ENCODE measurements at places on chromosomes 11 and 22.

DNA sequence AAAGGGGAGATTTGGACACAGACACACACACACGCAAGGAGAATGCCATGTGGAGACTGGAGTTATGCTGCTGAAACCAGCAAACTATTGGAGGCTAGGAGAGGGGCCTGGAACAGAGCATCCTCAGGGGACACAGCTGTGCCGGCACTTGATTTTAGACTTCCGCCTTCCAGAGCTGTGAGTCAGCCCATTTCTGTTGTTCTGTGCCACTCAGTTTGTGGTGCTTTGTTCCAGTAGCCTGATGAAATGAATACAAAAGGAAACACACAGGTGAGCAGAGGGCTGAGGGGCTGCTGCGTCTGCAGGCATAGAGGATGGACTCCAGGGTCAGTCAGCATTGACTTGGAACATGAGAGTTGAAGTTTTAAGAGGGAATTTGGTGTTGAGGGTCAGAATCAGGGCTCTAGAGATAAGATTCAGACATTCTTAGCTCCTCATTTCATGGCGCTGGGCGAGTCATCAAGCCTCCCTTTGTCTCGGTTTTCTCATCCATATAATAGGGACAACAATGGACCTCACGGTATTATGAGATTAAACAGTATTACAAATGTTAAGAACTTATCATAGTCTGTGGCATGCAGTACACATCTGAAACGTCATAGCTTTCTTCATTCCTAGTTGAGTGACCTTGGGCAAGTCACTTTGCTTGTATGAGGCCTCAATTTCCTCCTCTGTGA lies 191.0 kb downstream of the MIAT start:
- no peak for DNase-seq

DNA sequence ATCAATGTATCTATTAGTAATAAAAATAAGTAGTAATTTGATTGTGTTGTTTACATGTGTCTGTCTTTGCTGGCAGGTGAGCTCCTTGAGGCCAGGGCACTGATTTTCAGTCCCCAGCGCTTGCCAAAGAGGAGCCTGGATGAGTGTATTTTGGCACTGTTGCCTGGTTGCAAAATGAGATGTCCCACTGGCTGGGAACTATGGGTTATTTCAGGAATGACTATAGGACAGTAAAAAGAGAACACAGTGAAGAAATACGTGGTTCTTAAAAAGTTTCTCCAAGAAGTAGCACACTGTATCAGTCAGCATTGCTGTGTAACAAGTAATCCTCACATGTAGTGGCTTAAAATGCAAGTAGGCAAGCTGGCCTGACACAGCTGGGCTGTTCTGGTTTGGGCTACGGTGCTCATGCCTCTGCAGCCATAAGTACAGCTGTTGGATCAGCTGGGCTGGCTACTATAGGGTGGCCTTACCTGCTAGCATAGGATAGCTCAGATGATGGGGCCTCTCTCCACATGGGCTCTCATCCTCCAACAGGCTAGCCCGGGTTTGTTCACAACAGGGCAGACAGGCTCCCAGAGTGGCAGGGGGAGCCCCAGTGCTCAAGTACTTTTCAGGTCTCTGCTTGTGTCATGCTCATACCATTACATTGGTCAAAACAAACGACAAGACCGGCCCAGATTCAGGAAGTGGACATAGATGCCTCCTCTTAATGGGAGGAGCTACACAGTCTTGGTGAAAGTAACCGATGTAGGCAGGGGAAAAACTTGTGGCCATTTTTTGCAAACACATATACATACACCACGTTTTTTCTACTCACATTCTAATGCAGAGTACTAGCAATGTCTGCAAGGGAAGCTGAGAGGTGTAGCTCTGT lies 399.1 kb downstream of the LARGE1 start:
- no peak for DNase-seq

DNA sequence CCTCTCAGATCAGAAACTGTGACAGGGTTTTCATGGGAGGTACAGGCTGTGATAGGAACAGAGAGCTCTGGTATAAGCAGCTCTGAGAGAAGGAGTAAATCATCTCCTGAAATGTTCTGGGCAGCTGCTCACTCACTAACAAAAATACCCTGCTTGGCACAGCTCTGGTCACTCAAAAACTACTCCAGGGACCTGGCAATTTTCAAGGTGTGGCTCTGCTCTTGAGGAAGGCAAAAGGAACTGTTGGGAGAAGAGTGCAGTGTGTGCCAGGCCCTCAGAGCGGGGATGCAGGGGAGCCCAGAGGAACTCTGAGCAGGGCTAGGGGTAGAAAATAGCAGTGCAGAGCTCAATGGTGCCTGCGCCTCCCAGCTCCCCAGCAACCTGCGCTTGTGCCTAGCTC lies 180.5 kb upstream of the ZBED5 start:
- DNase-seq, result no peak

DNA sequence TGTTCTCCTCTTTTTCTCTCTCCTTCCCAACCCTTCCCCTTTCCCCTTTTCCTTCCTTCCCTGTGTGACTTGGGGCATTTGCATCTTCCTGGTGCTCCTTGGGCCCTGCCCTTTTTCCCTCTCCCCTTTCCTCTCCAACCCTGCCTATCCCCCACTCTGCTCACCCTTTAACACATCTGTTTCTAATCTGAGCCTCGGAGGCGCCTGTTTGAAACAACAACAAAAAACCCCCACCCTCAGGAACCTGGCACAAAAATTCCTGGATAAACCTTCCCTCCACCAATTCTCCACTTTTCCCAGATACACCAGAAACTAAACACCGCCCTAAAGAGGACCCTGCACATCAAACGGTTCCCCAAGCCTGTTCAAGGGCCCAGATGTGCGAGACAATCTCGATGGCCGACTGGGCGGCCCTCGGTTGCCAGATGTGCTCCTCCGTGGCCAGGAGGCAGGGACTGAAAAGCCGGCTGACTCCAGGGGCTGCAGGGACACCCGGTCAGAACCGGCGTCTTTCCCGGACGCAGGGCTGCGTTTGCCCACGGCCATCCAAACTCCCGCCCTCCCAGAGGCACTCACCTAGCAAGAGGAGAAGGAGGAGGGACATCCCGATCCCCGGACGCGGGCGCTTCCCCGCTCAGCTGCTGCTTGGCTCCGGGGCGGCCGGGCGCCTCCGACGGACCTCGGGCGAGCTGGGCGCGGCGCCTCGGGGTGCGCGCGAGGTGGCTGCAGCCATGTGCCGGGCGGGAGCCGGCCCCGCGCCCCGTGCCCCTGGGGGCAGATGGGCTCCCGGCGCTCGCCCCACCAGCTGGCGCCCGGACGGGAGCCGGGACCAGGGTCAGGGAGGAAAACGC lies 486 bp downstream of the CLMP start:
- DNase-seq, result peak; percentile 73

GRCh38 chr11:9037963-9038362 lies 34.2 kb upstream of the NRIP3 start:
- no peak for DNase-seq

DNA sequence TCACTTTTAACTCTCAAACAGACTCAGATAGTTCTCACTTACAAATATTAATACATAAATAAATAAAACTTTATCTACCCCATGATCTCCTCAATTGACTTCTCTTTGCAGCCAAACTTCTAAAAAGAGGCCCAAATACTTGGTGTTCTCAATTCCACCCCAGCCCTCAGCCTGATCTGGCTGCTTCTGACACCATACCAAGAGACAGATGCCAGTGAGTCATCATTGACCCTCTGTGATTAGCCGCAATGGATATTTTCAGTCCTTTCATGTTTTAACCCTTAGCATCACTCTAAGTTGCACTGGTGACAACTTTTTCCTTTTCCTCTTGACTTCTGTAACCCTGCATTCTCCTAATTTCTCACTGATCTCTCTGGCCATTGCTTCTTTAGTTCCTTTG lies 184.1 kb upstream of the ARHGAP20 start:
- no peak for DNase-seq

DNA sequence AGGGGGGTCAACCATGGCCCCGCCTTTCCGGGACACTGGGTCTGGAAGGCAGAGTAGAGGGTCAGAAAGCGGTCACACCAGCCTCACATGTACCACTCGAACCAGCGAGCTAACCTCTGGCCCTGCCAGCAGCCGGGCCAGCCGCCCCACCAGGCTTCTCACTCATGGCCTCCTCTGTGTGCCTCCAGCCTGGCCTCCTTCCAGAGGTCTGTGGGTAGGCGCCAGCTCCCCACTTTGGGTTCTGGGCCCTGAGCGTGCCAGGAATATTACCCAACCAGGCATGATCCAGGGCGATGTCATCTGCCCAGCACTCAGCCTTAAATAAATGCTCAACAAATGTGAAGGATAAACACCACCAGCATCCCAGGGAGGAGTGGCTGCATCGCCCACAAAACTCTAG lies 5.8 kb downstream of the SCUBE1 start:
- no peak for DNase-seq

- no peak for DNase-seq
These were observed 20.3 kb upstream of the ZC3H12C start for GRCh38 chr11:110072930-110073329.

DNA sequence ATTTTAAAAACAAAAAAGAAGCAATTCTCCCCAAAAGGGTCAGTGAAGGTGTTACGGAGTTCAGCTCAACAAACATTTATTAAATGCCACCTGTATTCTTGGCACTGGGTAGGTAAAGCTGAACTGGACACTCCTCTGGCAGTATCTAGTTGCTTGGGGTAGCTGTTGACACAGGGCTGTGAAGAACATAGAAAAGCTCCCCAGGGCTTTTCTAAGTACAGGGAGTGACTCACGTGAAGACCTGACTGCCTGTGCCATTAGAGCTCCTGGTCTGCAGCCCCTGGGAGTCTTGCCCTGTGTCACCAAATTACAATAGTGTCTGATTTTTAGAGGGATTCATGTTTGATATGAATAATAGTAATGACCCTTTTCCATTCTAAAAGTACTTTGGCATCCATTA lies 43.6 kb downstream of the COA4 start:
- DNase-seq, result no peak

- DNase-seq, result no peak
These were observed 75.7 kb downstream of the PISD start for GRCh38 chr22:31586137-31586920.

- no peak for DNase-seq
These were observed 450.4 kb downstream of the OPCML start for GRCh38 chr11:133081730-133082452.

DNA sequence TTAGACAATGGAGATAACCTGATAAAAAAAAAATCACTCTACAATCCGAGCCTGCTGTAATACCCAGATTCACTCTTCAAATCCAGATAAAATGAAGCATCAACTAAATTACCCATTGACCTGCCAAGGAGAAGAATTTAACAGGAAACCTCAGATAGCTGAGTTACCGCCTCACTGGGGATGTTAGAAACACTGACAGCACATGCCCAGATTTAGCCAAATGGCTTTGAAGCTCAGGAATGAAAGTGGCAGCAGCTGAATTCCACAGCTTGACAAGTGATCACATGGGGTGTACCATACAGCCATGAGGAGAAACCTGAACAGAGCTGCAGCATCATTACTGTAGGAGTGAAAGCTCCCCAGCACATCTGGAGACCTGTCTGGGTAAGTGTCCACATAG lies 807.6 kb downstream of the DLG2 start:
- no peak for DNase-seq

GRCh38 chr11:104003491-104003890 lies 32.9 kb upstream of the DDI1 start:
- no peak for DNase-seq

DNA sequence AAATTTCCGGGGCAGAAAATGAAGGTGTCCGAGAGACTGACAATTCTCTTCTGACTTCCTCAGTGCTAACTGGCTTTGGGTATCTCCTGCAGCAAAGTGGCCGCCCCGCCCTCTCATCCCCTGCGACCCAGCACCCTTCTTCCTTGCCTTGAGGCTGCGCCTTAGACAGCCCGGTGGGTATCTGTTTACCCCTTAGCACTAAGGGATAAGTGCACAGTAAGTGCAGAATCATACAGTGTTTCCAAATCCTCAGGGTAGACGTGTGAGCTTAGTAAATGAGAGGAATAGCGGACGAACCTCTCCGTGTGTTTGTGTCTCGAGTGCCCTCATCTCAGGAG lies 368 bp upstream of the CHORDC1 start:
- DNase-seq, result no peak

GRCh38 chr11:79049741-79050179 lies 391.1 kb downstream of the TENM4 start:
- no peak for DNase-seq

DNA sequence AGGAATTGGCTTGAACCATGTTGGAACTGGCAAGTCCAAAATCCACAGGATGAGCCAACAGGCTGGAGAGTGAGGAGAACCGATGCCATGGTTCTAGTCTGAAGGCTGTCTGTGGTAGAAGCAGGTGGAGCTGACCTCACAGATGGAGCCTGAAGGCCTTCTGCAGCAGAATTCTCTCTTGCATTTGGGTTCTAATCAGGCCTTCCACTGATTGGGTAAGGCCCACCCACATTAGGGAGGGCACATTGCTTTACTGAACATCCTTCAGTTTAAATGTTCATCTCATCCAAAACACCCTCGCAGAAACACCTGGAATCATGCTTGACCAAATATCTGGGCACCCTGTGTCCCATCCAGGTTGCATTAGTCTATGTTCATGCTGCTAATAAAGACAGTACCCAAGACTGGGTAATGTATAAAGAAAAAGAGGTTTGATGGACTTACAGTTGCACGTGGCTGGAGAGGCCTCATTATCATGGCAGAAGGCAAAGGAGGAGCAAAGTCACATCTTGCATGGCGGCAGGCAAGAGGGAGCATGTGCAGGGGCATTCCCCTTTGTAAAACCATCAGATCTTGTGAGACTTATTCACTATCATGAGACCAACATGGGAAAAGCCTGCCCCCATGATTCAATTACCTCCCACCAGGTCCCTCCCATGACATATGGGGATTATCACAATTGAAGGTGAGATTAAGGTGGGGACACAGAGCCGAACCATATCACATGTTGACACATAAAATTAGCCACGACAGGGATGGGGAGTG lies 15.9 kb downstream of the SMIM38 start:
- DNase-seq, result no peak

GRCh38 chr22:37330200-37331033 lies 48.1 kb downstream of the CYTH4 start:
- DNase-seq, result peak; percentile 91

- peak; percentile 64 for DNase-seq
These were observed 73.0 kb upstream of the VPREB1 start for GRCh38 chr22:22171357-22172218.

- peak; percentile 28 for DNase-seq
These were observed 1.9 kb downstream of the ESAM start for GRCh38 chr11:124760205-124760652.

- DNase-seq, result peak; percentile 90
These were observed 147.3 kb downstream of the FEZ1 start for GRCh38 chr11:125348674-125349309.

GRCh38 chr22:45673482-45674175 lies 2.0 kb downstream of the ATXN10 start:
- no peak for DNase-seq

- DNase-seq, result no peak
These were observed 37.3 kb downstream of the SERPIND1 start for GRCh38 chr22:20811171-20811570.

DNA sequence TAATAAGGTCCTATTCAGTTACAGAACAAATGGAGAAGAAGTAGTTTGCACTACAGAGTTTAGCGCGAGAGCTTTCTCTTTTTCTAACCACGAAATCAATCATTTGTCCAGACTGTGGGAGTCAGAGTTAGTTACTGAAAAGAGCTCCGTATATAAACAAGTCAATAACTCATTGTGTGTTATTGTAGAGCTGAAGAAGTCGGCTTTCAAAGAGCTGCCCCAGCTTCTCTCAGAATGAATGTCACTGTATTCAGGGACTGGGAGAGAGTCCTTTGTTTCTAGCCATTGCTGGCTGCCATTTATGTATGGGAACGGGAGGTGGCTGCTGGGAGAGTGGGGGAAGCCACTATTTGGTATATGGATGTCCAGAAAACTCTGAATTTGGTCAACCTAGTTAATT lies 227.8 kb downstream of the DCDC1 start:
- no peak for DNase-seq

GRCh38 chr11:66720223-66720898 lies 8.7 kb downstream of the SPTBN2 start:
- DNase-seq, result peak; percentile 84
